ENCODE measurements at places on chromosomes 4 and X.

- DNase-seq: no peak
Measured at GRCh38 chrX:39903343-39903742, 194.4 kb downstream of the BCOR start.

DNA sequence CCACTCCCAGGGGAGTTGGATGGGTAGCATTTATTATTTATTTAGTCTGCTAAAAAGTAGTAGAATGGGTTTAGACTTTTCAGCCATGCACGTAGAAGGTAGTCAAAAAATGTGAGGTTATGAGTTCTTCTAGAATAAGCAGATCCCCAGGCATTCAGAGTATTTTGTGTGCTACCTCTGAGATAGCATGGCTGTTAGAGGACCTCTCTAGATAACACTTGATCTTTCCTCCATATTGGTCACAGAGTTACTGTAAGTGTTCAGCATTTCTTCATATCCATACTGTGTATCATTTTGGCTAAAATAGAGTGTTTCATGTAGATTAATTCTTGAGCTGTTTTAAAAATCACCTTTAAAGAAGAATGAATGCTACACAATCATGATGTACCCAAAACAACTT is 58.4 kb downstream of the KLHL5 start:
- no peak for DNase-seq

GRCh38 chr4:10611673-10612072 is 72.9 kb downstream of the CLNK start:
- DNase-seq: no peak

DNA sequence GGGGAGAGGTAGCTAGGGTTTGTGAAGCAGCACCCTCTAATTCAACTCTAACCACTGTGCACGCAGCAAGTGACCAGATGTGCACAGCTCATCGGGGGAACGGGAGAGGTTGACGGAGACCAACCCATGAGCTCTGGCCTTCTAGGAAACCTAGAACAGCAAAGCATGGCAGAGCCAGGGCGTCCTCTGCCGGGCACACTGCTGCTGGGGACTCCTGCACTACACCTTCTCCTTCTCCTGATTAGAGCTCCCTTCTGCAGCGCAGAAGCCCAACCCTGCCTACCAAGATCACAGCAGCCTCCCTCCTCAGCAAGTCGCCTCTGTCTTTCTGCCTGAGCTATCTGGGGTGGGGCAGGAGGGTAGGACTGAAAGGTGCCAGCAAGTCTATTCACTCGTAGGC is 252.3 kb upstream of the PSAPL1 start:
- no peak for DNase-seq

GRCh38 chr4:168604496-168605373 is 107.9 kb downstream of the PALLD start:
- DNase-seq: no peak

Measured in GM12891 (cell line).